ENCODE measurements at places on chromosomes 6 and 20.

- no peak for DNase-seq
Measured at GRCh38 chr6:74467533-74468215, 738.2 kb downstream of the COL12A1 start.

GRCh38 chr6:134419716-134420115 lies 101.8 kb upstream of the SGK1 start:
- DNase-seq = no peak

DNA sequence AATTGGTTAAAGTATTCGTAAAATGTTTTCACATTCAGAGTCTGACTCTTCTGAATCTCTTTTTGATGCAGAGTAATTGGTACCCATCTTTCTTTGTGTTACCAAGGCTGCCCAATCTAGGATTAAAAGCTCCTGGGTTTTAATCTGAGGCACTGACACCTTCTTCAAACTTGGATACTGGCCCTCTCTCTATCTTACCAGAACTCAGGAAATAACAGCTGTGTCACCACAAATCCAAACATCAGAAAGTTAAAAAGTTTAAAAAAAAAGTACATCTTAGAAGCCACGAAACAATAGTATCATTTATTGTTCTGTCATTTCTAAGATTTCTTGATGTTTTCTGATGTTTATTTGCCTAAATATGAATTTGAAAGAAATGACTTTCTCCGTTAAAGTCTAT lies 255.5 kb upstream of the RUNX2 start:
- no peak for DNase-seq

GRCh38 chr20:13061381-13061780 lies 52.6 kb downstream of the SPTLC3 start:
- DNase-seq = no peak

DNA sequence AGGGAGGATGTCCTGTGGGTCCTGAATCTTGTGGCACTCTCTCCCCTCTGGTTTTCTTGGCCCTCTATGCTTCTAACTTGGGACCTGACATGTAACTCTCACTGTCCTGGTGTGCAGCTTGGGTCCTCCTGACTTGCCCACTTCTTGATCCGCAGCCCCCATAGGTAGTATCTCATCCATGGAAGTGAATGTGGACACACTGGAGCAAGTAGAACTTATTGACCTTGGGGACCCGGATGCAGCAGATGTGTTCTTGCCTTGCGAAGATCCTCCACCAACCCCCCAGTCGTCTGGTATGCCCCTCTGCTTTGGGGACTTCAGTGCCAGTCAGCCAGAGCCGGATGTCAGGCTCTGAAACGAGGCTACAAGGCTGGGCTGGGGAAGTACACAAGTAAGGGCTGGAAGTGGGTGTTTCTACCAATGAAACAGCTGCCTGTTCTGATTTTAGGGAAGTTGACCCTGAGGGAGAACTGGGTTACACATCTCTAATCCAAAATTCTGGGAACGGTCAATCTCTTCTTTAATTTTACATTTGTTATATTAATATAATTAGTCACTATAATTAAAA lies 641 bp downstream of the DBNDD2 start:
- DNase-seq = no peak

DNA sequence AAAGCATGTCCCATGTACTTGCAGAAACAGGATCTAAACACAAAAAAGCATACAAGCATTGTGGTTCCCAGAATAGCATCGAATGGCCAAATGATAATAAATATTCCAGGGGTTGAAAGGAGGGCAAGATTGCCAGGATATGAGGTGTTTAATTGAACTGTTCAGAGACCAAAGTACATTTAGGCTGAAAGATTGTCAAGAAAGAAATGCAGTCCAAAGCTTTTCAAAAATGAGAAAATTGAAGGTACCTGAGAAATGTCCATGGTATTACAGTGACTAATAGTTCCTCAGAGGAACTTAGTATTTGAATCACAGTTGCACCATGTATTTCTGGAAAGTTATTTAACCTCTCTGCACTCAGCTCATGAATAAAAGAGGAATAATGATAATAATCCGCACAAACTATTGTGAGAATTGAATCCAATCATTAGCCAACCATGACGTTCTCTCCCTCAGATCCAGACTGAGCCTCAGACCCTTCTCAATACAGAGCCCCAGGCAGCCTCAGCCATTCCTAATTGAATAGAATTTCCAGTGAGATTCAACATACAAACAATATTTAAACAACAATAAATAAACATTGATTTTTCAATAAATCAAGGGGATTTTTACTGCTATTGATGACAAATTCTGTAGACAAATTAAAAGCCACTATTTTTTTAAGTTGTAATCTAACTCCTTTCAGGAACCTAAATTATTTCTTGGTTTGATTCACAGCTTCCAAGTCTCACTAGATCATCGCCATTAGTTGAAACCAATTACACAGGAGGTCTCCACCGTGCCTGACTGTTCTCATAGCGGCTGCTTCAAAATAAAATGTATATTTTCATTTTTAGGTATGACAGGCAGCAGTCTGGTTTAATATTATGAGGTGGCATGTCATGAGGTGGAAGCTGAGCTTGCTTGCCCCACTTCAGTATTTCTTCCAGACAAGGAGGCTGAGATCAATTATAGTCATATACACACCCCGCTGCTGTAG lies 144.3 kb upstream of the TENT5A start:
- no peak for DNase-seq

GRCh38 chr6:41651962-41652657 lies 13.8 kb downstream of the MDFI start:
- DNase-seq = no peak

DNA sequence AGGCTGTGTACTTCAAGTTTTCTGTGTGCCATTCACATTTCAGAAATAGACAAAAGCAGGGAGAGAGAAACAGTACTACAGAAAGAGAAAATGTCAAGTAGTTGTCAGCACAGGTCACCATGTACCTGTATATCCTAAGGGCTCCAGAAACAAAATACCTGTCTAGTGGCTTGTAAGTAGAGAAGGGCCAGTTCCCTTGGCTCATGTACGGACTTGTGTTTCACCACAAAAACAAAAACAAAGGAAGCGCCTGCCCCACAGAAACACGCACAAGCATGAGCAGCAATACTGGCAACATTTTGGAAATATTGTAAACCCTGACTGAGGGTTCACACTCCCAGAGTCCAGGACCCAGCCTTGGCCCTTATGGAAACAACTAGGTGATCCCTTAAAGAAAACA lies 44.3 kb downstream of the CNKSR3 start:
- DNase-seq = no peak

DNA sequence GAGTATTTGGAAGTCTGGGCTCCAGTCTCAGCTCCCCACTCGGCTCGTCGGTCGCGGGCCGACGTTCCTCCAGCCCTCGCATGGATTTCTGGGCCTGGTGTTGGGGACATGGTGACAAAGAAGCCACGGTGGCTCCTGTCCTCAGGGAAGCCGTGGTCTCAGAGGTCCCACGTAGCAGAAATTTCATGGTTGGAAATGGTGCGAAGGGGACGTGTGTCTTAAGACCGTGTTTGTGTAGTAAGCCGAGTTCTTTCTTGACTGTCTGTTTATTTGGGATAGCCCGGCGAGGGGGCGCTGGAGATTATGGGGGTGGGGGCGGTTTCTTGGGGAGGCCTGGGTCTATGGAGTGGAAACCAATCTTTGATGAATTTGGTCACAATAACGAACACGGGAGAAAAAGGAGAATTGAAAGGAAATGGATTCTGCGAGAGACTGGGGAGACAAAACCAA lies 23.5 kb upstream of the MAP3K7 start:
- DNase-seq = no peak

GRCh38 chr6:137791281-137792159 lies 75.5 kb upstream of the TNFAIP3 start:
- DNase-seq = no peak

DNA sequence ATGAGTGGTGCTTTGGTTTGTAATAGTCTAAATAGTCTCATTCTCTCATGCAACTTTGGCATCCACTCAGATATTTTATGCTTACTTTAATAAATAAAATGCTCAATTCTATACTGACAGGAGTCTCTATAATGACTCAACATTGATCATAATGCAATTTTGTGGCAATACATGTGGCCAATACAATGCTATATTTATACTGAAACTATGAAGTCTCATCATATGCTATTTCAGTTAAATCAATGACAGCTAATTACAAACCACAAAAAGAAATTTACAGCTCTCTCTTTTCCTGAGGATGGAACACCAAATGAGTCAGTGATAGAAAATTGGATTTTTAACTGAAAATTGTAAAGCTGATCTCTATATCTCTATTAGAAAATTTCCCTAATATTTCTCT lies 77.1 kb downstream of the WASF1 start:
- DNase-seq = no peak

DNA sequence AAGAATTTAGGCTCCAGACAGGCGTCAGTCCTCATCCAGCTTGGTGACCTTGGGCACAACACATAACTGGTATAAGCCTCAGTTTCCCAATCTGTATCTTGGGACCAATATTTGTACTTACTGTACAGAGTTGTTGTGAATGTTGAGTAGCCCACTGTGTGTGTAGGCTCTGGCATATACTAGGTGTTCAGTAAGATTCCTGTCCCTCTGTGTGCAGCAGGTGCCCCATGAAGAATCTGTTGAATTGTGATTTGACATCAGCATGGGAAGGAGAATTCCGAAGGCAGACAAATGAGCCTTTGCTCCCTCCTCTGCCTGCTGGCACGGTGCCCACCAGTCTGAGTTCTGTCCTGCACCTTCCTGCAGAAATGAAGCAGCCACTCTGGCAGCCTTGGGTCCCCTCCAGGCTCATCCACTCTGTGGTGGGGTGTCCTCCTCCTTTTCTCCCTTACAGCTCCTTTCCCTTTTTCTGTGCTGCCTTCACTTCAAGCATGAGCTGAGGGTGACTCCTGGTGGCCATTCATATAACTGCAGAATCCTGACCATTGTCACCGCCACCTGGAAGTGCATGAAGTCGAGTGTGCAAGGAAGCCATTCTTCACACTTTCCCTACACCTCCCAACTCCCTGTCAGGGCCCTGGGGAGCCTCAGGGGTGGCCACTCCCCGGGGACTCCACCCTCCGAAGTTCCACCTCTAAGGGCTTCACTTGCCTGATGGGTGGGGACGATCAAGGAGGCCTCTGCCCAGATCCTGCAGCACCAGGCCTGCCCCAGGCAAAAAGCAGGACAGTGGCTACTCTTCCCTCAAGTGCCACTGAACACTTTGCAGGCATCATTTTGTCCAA lies 48.2 kb downstream of the MRPL14 start:
- peak; percentile 42 for DNase-seq

- no peak for DNase-seq
Measured at GRCh38 chr6:73516514-73517489, 4.0 kb downstream of the EEF1A1 start.

- no peak for DNase-seq
Measured at GRCh38 chr20:58698741-58699622, 6.4 kb downstream of the NPEPL1 start.

DNA sequence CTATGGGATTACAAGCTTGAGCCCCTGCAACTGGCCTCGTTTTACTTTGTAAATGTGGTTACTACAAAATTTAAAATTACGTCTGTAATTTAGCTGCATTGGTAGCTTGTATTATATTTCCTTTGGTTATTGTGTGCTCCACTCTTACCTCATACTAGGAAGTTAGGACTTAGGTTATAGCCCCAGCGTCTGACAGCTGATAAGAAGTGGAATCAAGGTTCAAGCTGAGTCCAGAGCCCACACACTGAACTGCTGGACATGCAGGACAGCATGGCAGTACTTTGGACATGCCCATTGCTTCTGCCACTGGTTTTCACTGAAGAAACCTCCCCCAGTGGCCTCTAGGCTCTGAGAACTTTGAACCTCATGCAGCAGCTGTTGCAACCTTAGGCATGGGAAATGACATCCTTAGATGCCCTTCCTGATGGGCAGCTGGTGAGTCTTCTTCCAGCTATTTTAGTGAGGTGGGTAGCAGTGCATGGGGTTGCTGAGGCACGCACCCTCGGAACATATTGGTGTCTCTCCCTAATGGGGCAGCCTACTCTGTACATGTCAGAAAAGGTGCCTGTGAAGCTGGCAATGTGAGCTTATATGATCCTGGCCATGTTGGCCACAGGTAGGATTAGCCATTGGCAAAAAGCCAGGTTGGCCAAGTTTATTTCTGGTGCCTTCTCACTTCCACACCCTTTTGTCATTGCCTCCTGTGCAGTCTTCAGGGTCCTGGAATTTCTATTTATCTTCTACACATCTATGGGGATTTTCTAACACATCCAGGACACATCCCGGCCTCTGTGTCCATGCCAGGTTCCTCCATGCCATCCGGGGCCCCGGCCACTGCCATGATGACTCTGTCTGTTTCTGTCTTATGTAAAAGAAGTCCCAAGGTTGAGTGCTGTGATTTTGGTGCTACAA lies 85.3 kb downstream of the CDS2 start:
- DNase-seq = no peak

DNA sequence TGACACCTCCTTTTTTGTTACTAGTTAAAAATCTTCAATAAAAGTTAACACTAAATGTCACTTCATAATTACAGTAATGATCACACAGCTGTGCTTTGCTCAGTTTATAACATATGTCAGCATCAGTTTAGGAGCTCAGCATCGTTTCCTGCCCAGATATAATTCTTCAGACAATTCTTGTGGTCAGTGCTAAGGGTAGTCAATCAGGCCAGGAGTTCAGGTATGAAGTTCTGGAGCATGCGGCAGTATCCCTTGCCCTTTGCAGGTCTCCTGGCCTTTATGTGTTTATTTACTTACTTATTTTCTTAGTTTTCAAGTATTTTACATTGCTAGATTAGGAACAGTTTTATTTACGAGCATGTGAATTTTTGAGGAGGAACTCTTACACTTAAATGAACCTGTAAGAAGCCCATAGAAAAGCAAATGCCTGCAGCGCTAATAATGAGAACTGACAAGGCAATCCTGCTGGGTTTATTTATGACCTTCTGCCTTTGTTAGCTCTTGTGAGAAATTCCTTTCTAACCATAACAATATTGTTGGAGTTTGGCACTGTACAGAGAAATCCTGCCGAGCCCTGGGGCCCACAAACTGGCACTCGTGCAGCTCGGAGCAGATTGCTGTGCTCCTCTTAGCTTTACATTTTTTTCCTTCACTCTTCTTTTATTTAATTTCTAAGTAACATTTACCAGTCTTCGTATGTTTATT lies 252.8 kb downstream of the TMEM242 start:
- DNase-seq = no peak

GRCh38 chr6:13355043-13355945 lies 27.0 kb upstream of the TBC1D7 start:
- no peak for DNase-seq

GRCh38 chr6:108118810-108119768 lies 44.5 kb upstream of the OSTM1 start:
- DNase-seq = no peak

DNA sequence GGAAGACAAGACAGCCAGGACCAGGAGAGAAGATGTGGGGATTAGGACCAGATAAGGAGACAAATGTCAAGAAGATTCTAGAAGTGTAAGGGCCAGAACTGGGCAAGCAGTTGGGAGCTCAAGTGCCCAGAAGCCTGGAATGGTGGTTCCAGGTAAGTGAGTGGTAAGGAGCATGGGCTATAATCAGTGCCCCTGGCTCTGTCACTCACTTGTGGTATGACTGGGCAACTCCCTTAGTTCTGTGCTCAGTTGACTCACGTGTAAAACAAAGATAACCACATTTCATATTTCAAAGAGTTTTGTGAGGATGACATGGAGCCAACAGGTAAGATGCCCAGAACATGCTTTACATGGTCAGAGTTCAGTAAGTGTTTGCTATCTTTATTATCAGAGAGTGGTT lies 11.2 kb downstream of the CCDC167 start:
- no peak for DNase-seq

All from T-helper 1 cell (primary cell).